ENCODE measurements at places on chromosomes 12 and 14.
A peak's percentile ranks its signal among the peaks of the same experiment; 100 is the strongest.

DNA sequence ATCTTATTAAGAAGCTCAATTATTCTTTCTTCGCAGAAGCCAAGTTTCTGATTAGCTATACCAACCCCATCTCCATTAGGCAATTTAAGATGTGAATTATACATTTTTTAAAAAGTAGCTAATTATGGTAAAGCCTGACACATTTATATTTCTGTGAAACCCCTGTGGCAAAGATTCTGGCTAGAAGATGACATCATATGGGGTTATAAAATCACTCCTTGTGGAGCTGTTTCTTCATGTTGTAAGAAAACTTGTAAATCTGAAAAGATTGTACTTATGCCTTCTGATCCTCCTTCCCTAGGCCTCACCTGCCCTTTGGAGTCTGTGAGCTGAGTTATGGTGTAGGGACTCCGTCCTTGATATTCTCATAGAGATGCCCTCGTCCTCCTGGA, 78.1 kb downstream of the CHST11 start:
- DNase-seq, result no peak

DNA sequence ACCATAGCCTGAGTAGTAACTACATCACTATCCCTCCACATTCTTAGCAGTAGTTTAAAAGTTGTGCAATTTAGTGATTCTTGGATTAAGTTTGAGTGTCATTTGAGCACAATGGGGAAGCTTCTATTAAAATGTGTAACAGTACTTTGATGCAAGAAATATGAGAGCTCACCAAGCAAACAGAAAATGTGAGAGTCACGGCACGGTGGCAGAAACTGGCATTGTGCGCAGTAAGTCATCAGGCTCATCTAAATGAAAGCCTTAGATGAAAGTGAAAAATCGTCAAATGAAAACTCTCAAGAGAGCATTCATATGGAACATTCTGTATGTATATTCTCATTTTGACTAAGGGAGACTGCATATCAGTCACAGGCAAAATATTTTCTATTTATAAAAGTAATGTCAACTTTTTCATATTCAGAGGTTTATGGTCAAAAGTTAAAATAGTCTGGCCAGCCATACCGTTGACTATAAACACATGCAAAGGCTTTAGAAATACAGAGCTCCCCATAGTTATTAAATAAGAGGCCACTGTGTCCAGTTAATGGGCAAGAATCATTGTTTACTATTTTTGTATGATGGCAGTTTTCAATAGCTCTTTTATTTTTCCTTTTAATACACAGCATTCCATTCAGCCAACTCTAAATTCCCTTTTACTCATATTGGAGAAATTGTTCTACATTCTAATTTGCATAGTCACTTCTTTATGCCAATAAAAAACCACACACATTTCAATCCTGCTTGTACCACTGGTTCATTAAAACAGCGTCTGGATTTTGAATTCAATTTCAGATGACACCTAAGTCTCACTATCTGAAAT, 167.9 kb downstream of the PRKD1 start:
- no peak for DNase-seq

- DNase-seq, result no peak
Measured at GRCh38 chr14:58362798-58363412, 32.8 kb upstream of the TOMM20L start.

GRCh38 chr12:96980991-96981414, 73.9 kb downstream of the NEDD1 start:
- DNase-seq, result no peak

DNA sequence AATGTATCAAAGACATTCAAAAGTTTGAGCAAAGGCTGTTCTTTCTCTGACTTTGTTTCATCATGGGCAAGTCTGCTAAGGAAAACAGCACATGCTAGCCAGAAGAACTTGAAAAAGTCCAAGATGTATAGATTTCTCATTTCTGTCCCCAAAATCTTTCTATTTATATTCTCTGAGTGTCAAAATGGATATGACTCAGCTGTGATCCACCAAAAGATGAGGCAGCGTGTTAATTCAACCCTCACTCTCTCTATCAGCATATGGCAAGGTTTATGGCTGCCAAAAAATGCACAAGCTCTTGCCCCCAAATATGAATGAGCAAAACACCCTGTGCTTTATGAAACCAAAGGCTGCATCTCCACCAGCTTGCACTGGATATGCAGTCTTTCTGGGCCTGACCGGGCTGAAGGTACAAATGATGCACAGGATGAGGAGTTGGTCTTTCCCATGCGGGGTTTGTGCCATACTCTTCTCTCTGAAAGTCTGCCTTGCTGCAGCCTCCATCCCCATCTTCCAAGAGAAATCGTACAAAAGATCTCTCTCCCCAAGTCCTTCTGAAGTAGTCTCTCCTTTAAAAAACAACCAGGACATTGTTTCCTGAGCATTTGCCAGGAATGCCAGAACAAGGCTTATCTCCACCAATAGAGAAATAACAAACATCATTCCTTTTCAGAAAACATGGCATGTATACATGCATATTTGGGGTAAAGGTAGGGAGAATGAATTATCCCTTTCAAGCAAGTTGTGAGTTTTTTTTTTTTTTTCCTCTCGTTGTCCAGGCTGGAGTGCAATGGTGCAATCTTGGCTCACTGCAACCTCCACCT, 203.4 kb downstream of the TMX1 start:
- no peak for DNase-seq

- no peak for DNase-seq
Measured at GRCh38 chr14:61726778-61727658, 31.7 kb downstream of the HIF1A start.

- DNase-seq, result no peak
Measured at GRCh38 chr12:93848523-93849101, 171.4 kb downstream of the CRADD start.

- DNase-seq, result no peak
Measured at GRCh38 chr12:108394196-108394595, 55.1 kb upstream of the CMKLR1 start.

DNA sequence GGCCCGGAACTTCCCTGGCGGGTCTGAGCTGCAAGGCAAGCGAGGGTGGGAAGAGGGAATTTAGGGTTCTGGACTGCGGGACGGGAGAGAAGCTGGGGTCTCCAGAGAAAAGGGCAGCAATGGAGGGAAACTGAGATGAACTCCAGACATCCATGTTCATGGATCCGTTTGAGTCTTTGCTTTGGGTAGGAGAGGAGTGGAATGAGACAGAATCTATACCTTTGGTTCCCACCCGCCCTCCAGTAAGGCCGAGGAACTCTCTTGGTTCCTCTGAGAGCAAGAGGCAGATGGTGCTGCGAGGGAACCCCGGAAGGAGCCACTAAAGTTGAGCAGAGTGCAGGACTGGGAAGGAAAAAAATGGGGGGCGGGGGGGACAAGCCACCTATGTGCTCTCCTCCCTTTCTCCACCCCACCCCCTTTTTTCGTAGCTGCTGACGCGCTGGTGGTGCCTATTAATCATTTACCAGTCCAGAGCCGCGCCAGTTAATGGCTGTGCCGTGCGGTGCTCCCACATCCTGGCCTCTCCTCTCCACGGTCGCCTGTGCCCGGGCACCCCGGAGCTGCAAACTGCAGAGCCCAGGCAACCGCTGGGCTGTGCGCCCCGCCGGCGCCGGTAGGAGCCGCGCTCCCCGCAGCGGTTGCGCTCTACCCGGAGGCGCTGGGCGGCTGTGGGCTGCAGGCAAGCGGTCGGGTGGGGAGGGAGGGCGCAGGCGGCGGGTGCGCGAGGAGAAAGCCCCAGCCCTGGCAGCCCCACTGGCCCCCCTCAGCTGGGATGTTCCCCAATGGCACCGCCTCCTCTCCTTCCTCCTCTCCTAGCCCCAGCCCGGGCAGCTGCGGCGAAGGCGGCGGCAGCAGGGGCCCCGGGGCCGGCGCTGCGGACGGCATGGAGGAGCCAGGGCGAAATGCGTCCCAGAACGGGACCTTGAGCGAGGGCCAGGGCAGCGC, 1.2 kb downstream of the SSTR1 start:
- DNase-seq, result no peak

DNA sequence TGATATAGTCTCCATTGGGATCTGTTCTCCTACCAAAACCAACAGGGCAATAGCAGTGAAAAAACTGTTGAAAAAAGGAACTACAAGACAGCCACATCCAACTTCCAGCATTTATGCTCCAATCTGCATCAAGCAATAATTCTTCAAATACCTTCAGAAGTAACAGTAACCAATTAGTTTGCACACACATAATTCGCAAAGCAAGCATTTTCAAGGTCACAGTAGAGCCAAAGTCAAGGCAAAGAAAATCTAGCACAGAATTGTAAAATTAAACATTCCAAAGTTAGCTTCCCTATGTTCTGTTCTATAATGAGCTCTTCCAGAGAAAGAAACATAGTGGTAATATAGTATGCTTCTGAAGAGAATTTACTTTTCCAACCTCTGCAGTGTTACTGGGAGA, 11.0 kb upstream of the MTERF2 start:
- DNase-seq, result no peak

DNA sequence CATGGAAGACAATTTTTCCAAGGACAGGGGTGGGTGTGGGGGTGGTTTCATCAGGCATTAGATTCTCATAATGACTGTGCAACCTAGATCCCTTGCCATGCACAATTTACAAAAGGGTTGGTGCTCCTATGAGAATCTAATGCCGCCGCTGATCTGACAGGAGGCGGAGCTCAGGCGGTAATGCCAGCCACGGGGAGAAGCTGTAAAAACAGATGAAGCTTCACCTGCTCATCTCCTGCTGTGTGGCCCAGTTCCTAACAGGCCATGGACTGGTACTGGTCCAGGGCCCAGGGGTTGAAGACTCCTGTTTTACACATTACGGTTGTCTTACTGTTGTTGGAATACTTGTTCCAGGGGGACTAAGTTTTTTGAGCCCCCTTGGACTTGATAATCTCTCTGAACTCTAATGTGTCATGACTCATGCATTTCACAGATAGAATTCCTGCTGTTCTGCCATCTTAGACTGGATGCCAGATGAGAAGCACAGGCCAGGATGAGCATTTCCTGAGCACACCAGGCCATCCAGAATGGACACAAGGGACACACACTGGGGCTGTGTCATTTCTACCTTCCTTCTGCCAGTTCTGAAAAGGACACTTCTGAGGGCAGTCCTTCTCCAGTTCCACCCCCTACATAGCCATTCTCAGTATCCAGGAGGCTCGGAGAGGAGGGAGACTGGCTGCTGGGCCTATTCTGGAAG, 5.8 kb downstream of the PLEKHD1 start:
- no peak for DNase-seq

DNA sequence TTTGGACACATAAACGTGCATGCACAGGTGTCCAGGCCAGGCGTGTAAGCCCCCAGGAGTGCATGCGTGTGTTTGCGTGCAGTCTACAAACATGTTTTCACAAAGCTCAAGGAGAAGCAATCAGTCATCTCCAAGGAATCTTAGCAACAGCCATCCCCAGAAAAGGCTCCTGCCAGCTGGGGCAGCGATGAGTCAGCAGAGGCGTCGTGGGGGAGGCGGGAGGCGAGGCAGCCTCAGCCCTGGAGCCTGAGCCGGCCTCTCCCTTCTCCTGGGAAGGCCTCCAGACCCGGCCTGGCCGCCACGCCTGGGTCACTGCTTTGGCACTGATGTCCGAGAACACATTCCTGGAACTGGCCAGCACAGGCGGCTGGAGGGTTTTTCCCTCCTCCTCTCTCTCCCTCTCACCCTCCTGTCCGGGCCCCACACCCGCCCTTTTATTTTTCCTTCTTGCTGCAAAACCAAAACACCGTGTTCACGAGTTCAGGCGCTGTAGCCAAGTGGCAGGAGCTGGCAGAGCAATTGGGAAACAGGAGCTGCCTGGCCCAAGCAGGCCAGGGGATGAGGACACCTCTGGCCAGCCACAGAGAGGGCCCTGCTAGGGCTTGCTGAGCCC, 92.7 kb downstream of the LRRC74A start:
- DNase-seq, result no peak

DNA sequence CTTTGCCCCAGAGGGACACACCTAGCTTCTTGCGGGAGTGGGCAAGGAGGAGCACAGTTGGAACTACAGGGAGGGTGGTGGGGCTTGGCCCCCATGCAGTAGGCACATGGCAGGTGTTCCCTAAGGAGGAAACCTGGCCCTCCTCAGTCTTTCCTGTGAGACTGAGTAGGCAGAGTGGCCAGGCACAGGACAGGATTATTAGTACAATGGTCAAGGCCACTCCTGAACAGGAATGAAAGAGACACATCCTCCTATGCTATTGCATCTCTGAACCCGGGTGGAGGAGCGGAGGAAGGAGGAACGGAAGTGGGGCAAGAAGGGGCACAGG, 846 bp downstream of the MYO1A start:
- DNase-seq, result no peak

- DNase-seq, result no peak
Measured at GRCh38 chr12:11941606-11942337, 129.0 kb upstream of the BCL2L14 start.

DNA sequence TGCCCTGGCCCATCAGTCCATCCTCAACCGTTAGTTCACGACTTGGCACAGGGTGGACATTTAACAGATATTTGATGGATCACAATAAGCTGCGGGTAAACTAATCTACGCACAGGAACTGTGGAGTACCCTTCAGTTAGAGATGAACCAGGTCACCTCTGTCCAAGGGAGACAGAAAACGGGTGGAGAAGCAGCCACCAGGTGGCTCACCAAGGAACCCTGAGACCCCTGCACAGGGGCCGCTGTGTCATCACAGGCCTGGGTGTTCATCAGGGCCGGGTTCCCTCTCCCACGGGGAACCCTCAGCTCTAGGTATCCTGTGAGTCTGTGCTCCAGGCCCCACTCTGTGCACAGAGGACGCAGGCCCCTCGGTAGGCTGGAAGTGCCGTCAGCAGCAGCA, 122.2 kb downstream of the PIWIL1 start:
- DNase-seq, result no peak

DNA sequence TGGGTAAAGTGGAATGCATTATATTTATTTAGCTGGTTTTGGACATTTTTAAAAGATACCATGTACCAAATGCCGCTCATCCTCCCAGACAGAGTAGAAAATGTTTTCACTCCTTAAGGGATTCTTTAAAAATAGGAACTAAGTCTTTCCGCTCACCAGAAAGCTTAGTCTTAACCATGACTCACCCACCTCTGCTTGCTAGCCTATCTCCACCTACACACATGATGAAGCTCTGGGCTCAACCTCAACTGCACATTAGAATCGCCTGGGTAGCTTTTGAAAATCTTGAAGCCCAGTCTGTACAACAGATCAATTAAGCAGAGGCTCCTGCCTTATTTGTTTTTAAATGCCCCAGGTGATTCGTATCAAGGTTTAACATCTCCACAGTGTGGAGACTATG, 260.5 kb downstream of the NEDD1 start:
- no peak for DNase-seq

- no peak for DNase-seq
Measured at GRCh38 chr12:93530358-93530757, 42.1 kb upstream of the SOCS2 start.

- no peak for DNase-seq
Measured at GRCh38 chr14:26443654-26444053, 154.2 kb downstream of the NOVA1 start.

DNA sequence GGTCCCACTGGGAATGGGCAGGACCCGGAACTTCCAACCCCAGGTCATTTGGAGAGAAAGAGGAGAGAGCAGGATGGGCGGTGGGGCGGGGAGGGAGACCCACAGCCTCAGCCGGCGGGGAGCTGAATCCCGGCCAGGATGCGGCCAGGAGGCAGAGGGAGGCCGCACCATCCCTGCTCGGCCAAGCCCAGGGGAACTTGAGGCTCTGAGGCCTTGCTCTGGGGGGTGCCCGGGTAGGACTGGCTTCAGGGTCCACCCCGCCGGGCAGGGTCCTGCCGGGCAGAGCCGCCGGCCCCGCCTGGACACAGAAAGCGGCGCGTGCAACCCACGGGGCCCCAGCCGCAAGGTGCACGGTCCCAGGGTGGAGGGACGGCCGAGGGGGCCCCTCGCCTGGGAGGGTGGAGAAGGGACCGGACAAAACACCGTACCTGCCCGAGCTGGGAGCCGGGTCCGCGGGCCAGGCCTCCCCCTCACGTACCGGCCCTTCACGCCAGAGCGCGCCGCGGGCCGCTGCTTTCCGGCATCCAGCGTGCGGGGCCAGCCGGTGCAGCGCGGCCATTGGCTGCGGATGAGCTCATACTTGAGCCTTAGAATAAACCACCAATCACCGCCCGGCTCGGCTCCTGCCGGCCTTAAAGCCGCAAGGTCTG, at the start of gene RPS6KL1:
Gene RPS6KL1 (minus strand): TSS at position 509 of the 650 bp plus-strand sequence. CDS start 1,719 bp downstream, outside the sequence.
- DNase-seq, result peak; percentile 78

All from T-helper 2 cell treated with Interferon-gamma antibody and Interleukin-4, amounts not matched to agents 5 μg/mL and 100 μg/mL, for 36 hours (primary cell).